ENCODE measurements at places on chromosomes 5 and 9.

DNA sequence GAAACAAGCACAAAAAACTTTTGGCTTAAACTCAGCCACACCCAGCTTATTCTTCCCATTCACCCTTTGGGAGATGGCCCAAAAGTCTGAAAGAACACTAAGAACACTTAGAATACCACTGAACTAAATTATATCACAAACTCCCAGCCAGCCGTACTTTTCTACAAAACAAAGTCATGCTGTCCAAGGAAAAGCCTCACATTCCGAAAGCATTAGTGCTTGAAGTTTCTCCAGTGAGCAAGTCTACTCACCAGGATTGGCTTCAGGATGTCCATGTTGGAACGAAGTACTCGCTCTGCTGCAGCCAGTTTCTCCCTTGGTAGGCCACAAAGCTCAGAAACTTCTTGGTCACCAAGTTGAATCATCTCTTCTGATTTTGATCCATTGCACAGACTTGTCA, 69.7 kb downstream of the ABCA1 start:
- DNase-seq = no peak

DNA sequence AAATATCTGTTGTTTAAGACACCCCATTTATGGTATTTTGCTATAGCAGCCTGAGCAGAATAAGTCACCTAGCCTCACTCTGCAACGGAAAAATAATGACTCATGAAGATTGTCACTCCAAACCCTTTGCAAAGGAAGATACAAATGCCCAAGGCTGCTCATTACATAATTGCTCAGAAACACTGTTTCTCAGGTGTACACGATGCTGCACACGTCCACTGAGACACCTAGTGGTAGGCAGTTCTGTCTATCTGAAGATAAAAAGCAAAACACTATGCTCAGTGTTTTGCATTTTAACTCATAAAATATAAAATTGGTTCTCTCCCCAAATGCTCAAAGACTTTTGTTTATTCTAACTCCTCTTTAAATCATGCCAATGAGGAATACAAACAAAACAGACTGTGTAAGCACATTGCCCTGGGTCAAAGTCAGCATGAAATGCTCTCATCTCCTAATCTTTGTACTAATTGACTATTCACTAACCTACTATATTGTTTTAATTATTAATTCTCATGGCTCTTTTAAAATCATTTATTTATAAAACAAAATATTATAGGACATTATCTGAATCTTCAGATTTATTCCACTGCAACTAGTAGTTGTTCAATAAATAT, 7.7 kb upstream of the TSLP start:
- DNase-seq = no peak

DNA sequence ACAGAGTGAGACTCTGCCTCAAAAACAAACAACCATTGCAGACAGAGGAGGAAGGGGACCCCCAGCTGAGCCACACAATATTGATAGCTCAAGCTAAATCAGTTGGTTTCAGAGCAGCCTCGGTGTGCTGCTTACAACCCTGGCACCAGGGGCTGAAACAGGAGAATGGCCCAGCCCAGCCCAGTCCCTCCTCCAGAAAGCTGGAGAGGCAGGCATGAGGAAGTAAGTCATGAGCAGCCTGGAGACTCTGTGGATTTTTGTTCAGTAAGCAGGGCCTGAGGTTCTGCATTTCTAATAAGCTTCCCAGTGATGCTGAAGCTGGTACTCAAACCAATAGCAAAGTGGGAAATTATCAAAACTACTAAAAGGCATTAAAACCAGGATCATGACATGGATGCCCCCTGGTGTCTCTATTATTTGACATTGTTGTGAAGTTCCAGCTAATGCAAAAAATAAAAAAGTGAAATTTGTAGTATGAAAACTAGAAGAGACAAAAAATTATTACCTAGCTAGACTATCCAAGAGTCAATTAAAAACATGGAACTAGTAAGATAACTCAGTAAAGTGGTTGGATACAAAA, 14.2 kb downstream of the PRRT1B start:
- DNase-seq = no peak

- no peak for DNase-seq
Measured at GRCh38 chr5:5658226-5658625, 235.7 kb downstream of the ICE1 start.

DNA sequence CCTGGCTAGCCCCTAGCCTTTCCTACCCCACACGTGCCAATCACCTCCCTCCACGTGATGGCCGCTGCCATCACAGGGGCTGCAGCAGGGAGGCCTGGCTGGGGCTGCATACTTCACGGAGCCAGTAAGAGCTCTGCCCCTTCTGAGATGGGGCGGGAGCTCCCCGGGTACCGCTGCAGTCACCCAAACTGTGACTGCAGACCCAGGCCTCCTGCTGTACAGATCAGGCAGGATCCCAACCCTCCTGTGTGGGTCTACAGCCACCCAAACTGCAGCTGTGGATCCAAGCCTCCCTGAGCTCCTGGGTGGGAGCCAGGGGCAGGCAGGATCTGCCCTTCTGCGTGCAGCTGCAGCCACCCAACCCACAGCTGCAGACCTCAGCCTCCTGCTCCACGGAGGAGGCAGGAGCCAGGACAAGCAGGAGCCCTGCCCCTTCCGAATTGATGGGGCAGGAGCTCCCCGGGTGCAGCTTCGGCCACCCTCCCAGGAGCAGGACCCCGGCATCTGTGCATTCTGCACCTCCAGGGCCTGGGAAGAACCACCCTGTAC, 3.2 kb upstream of the BTNL9 start:
- no peak for DNase-seq

GRCh38 chr5:147487031-147487750, 22.7 kb downstream of the DPYSL3 start:
- DNase-seq = no peak

- no peak for DNase-seq
Measured at GRCh38 chr5:157819502-157820115, 39.3 kb downstream of the CLINT1 start.

DNA sequence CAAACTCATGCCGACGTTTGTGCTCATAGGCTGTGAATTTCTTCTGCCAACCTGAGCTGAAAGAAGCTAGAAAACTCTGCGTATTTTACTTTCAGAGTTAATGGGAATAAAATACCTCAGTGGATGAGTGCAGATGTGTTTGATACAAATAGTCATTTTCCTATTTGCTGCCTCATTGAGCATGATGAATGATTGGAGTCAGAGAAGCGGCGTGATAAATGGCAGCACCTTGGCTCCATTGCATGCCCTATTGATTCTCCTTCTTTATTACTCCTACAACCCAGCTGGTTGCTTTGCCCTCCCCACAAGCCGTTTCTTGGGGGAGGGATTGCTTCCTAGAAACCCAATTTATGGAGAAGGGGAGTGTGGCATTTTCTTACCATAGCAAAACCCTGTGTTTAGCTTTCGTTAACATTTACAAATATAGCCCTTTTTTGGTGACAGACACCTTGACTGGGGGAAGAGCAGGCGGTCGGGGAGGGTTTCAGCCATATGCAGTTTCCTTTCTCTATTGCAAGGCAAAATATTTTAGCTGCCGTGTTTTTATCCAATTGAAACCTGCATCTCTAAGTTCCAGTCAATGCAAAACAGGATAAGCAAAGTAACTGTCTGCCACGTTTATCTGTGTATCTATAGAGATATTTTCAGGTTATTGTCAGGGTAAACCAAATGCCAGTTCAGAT, 93.1 kb upstream of the TBCA start:
- DNase-seq = no peak

GRCh38 chr5:58544926-58545325, 37.9 kb upstream of the RAB3C start:
- DNase-seq = no peak

GRCh38 chr5:137792303-137792702, 38.1 kb upstream of the HNRNPA0 start:
- DNase-seq = no peak
